ENCODE measurements at places on chromosomes 2 and 18.

DNA sequence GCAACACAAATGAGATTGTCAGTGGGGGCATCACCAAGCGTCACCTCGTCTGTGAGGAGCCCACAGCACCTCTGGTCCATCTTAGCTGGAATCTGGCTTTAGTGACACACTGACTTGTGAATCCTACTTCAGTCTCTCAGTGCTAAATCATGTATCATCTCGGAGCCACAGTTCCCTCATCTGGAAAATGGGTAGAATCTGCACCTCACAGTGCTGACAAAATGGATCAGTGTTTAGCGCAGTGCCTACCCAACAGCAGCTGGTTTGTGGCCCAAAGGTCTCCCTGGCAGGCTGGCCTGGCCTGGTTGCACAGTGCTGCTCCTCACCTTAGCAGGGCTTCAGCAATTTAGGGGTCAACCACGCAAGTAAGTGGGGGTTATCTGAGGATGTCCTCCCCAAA is 10.0 kb downstream of the DBI start:
- no peak for DNase-seq

DNA sequence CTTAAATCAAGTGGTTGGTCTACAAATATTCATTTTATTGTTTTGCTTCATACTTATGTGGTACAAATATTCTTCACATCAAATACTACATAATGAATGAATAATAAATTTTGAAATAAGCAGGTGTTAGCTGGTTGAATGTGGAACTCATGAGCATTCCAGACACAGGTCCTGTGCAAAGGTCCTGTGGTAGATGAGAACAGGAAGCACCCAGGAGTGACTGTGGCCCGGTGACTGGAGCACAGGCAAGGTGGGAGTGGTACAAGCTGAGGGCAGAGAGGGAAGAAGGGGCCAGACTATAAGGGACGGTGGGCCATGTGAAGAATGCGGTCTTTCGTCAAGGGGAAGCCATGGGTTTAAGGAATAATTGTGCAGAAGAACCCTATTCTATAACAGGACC is 26.2 kb upstream of the LOXHD1 start:
- no peak for DNase-seq

DNA sequence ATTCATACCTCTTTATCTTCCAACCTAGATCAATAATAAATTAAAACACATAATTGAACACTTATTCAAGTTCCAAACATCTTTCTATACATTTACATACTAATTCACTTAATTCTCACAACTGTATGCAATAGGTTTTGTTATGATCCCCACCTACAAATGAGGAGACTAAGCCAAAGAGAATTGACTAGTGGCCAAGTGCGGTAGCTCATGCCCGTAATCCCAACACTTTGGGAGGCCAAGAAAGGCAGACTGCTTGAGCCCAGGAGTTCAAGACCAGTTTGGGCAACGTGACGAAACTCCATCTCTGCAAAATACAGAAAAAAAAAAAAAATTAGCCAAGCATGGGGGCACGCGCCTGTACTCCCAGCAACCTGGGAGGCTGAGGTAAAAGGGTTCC is 36.8 kb downstream of the KCNG3 start:
- DNase-seq, result no peak

GRCh38 chr2:160397530-160397865 is 96.1 kb downstream of the RBMS1 start:
- DNase-seq, result peak; percentile 63

- no peak for DNase-seq
Observed at GRCh38 chr2:147696426-147696825, 148.4 kb upstream of the ACVR2A start.

DNA sequence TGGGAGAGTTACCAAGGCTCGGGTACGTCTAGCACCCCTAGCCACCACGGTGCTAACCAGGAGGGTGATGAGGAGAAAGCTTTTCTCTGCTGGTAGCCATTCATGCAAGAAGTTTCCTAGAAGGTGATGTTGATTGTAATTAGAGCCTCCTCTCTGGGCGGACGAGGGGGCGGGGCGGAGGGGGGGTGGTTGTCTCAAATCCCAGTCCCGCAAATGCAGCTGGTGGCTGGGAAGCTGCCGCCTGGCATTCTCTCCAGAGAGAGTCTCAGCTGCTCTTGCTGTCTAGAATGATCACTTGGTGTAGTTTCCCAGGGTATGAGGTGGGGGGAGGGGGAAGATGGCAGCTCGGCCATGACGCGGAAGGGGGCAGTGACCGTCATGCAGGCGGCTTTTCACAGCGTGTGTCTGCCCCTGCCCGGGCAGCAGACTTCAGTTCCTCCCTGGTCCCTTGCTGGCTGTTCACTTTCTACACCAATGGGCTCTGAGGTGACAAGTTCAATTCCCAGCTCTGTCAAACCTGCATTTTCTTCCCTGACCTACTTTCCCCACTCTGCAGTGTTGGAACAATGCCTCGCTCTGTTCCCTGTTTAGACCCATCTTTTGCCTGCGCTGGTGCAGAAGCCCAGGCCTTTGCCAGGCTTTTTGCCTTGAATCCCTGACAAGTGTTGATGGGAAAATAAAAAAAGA is 61.5 kb upstream of the KLF7 start:
- no peak for DNase-seq

DNA sequence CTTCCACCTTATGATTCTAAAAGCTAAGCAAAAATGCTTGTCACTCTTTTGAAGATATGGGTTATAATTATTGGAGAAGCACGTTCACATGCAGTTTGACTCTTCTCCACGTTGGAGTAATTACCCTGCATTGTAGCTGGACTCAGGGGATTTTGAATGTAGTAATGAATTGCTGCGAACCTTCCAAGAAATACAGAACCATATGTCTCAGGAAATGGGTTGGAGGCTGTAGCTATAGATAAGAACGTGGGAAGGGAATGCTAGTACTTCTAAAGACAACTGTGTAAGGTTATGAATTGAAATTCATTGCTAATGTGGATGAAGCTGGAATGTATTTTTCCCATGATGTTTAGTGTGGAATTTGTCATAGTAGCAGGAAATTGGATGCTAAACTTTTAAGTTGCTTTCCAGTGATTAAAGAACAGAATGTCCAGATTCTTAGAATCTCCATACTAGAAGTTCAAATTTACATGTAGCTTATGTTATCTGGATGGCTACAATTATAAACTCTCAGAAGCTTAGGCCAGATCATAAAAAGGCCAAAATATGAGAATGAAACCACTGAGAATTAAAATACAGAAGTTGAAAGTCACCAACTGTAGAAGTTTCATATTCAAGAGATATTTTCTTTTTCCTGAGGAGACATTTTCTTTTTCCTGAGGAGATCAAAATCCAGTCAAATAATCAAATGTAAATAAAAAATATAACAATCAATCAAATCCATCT is 27.3 kb upstream of the SPOPL start:
- peak; percentile 2 for DNase-seq

GRCh38 chr2:68663371-68664156 is 20.2 kb downstream of the PROKR1 start:
- no peak for DNase-seq

DNA sequence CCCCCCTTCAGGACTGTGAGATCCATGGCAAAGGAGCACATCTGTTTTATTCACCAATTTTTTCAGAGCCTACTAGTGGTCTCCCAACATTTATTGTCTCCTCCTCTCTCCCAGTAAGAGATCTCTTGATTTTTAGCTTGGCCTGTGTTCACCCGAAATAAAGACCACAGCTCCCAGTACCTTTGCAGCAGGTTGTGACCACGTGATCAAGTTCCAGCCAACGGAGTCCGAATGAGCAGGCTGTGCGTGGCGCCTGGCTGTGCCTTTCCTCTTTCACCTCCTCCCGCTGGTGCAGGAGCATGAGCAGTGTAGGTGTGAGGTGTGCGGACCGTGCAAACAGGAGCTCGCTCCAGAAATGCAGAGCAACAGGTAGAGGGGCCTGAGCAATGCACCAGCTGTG is 143.6 kb upstream of the GLI2 start:
- no peak for DNase-seq

DNA sequence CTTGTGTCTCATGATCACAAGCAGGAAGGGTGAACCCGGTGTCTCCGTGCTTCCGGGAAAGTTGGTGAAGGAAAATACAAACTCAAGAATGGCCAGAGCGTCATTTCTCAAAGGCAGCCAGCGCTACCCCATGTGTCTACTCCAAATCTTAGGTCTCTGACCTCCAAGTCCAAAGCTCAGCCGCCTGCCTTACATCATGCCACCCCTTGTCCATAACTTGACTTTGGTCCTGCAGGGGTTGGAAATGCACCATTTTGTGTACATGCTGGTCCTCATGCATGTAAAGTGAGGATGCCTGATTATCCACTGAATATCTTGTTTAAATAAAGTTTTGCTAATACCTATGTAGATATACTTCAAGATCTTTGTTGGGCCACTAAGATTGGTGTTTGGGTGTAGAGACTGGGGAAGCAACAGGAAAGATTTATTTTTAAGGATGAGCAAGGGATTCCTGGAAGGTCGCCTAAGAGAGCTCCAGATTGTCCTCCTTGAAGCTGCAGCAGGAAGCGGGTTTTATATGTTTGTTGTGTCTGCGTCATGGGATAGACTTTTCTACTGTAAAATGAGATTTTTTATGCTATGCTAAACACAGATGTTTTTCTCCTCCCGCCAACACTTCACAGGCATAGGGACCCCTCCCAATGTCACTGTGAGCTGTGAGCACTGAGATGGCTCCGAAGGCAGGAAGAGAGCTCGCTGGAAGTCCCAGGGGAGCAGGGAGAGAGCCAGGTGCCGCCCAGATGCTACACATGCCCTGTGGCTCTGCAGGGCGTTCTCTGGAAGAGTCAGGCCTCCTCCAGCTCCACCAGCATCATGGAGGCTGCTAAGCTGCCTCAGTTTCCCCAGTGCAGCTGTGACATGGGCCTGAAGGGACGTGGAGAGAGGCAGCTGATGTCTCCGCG is 176.2 kb upstream of the HDAC4 start:
- no peak for DNase-seq

DNA sequence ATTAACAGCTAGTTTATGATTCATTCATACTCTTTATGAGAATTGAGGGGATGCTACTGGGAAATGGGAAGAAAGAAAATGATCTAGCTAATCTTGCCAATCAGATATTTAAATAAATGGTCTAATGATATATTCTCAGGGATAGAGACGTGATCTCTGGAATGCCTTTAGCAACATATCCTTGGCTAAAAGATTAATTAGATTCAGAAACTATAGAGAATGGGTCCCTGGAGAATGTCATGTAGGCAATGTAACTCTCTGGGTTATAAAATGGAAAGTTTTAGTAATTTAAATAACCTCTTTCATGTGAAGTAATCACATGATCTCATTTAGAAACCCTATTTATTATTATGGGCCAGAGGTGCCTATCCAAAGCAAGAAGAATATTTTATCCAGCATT is 771.0 kb upstream of the CDH2 start:
- no peak for DNase-seq

GRCh38 chr2:62660087-62660486 is 45.4 kb upstream of the EHBP1 start:
- no peak for DNase-seq

DNA sequence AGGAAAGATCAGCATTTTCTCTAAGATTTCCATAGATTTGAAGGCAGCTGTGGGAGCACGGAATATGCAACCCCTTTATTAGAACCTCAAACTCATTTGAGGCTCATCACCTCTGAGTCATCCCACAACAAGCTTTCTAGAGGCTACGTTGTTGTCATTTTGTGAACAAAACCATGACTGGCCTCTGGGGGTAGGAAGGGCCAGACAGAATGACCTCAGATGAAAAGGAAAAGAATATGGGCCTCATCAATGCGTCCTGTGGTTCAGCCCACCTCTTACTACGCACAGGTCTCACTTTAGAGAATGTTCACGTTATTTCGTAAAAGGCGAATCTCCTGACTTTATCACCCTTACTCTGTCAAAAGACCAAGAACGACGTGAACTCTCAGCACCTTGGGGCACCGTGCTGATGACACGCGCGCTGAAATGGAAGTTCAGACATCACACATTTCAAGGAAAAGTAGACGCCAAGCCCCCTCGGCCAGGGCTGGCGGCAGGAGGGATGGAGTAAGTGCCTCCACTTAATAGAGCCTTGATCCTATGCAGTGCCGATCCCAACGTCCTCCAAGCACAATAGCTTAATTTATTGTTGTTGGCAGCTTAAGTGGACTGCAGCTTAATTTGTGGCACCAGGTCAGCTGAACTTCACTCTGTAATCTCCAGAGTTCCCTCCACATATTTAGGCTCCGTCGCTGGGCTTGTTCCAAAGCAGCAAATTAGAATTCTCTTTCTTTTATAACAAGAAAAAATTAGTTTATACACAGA is 208.3 kb downstream of the EIPR1 start:
- DNase-seq, result peak; percentile 76

GRCh38 chr2:201358684-201359083 is 1.5 kb upstream of the FLACC1 start:
- DNase-seq, result peak; percentile 95

- DNase-seq, result no peak
Observed at GRCh38 chr2:222353993-222354392, 55.2 kb upstream of the PAX3 start.

- DNase-seq, result no peak
Observed at GRCh38 chr2:37529830-37530415, 141.5 kb downstream of the CDC42EP3 start.

DNA sequence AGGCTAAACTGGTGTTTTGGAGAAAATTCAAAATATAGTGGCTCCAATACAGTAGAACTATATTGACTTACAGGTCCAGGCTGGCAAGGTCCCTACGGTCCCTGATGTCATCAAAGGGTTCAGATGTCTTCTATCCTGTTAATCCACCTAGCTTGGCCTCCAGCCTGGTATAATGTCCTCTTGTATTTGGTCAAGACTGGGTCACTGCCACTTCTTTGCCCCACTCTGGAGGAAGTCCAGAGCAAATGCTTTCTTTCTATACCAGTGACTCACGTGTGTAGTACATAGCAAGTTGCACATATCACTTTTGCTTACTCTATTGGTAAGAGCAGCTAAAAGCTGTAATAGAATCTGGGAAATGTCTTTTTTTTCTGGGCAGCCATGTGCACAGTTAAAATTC is 80.8 kb downstream of the LCLAT1 start:
- DNase-seq, result peak; percentile 23

DNA sequence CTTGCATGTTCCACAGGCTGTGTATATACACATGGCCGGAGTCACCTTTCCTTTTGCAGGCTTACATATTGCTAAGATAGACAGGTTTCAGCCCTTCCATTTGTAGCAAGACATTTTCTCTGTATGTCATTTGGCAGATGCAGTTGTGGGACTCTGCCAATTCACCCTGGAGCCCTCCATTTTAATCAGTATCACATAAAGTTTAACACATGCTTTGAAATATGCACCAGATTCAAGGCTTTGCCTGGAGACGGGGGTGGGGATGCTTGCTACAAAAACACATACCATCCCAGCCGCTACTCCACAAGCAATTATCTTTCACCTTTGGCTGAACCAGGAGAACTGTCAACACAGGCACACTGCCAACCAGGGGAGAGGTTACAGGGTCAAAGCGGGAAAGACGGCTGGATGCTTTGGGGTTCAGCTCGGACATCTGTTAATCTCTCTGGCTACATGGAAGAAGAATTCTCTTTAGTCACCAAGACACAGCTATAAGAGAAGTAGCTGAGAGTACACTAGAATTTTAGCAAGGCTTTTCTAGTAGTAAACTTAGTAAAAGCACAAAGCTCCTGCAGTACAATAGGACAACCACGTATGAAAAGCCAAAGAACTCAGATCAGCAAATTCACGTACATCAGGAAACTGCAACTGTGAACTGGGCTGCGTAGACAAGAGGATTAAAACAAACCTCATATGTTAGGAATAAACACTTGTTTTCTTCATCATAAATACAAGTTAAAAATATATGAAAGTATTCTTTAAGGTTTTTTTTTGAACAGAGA is 130.9 kb downstream of the EXOC6B start:
- DNase-seq, result peak; percentile 59
